ENCODE measurements at places on chromosomes 13 and 19. TPM values are rescaled to one million over a fixed set of nuclear protein-coding genes. Genes with fewer than 3 reads are reported as not detected.

DNA sequence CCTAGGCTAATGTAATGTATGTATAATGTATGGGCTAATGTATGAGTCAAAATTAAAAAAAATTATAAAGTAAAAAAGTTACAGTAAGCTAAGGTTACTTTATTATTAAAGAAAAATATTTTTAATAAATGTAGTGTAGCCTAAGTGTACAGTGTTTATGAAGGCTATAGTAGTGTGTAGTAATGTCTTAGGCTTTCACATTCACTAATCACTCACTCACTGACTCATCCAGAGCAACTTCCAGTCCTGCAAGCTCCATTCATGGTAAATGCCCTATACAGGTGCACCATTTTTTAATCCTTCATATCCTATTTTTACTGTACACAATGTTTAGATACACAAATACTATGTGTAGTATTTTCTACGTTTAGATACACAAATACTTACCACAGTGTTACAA, 1.8 kb upstream of the TMEM272 start:
- DNase-seq = no peak

DNA sequence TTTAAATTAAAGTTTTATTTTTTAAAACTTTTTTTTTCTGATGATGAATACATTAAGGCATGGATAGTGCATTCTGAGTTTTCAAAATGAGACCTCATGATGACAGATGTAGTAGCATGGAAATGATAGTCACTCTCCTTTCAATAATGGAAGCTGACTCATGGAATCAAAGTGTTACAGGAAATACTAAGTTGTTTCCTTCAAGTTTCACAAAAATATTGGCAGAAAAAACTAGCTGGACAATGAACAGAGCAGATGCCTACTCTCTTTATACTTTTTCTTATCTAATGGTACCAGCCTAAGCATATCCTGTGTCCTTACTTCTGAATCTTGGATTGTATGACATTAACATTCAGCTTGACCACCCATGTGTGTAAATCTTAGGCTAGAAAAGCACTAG, 1337.3 kb downstream of the PCDH9 start:
- no peak for DNase-seq

DNA sequence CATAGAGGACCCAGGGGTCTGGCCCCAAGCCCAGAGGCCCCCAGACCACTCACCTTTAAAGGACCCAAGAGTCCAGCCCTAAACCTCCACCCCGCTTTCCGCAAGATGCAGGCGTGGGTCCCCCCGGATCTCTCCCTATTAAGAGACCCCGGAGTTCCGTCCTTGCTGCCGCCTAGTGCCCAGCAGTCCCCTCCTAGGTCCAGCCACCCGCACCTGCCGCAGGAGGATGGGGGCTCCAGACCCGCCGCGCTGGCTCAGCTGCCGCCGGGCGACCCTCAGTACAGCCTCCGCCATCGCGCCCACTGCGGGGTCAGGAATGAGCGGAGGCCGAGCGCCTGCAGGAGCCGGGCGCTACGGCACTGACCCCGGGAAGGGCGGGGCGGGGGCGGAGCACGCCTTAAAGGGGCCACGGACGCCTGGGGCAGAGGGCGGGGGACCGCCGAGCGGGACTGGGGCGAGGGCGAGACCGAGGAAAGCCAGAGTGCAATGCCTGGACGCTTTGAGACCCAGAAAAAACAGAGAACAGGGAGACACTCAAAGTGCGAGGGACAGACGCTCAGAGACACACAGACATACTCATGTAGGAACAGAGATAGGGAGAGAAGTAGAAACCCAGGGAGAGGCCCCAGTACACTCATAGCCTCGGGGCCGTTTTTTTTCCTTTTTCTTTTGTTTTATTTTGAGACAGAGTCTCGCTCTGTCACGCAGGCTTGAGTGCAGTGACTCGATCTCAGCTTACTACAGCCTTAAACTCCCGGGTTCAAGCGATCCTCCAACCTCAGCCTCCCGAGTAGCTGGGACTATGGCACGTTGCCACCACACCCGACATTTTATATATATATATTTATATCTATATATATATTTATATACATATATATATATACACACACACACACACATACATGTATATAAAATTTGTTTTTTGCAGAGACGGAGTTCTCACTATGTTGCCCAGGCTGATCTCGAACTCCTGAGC, at the start of gene ETHE1:
ETHE1 (minus strand) TSS at position 318 of the 976 bp plus-strand sequence; CDS start at position 294, 24 bp downstream.
- peak; percentile 36 for DNase-seq

DNA sequence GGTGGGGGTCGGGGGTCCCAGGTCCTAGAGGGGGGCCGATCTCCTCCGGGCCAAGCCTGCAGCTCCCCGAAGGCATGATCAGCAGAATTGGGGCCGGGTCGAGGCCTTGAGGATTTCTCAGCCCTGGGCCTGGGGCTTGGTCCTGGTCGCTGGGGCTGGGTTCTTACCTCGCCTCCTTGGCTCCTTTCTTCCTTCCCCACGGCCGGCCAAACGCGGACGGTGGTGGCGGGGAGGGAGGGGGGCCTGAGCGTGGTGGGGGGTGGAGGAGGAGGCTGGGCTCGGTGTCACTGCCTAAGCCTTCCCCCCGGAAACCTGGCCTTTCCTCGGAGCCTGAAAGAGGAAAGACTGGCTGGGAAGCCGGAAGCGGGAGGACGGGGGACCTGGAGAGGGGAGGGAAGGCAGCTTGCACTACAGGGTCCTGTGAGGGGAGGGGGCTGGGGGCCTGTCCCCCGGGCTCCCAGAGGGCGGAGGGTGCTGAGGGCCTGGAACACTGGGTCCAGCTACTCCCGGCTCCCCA, at the start of gene ZNF579:
ZNF579 (minus strand) TSS at position 221 of the 517 bp plus-strand sequence. CDS start 1,209 bp downstream, outside the sequence.
- DNase-seq = peak; percentile 88

GRCh38 chr13:105984236-105984635, 551.2 kb downstream of the EFNB2 start:
- no peak for DNase-seq

GRCh38 chr19:16594681-16595091, 22.5 kb upstream of the SLC35E1 start:
- DNase-seq = no peak

GRCh38 chr13:67554746-67555452, 324.8 kb upstream of the PCDH9 start:
- peak; percentile 25 for DNase-seq

DNA sequence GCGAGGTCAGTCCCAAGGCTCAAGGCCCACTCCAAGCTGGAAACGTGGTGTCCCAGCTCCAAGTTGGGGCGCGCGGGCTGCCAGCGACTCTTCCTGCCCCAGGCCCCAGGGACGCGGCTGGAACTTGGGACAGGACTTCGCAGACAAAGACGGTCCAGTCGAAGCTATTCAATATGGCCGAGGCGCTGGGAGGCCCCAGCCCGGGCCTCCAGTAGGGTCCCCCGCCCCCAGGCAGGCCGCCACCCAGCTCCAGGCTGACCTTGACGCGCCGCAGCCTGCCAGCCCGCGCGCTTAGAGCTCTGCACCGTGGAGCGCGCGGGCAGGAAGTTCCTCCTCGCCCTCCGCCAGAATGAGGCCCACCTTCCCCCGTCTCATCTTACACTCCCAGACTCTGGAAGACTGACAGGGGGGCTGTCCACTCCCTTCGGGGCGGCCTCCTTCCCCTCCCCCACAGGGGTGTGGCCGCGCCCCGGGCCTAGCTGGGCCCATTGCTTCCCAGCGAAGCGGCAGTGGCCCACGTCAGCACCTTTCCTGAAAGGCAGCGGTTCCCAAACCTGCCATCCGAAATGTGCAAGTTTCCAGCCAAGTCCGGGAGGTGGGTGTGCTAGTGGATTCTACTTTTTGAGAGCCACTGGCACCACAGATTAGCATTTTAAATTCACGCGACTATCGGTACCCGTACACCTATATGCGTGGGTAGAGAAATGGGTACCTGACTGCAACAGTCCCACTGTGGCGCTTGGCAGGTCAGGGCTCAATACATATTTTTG, at the start of gene CCDC8:
CCDC8 (minus strand) TSS at position 303 of the 770 bp plus-strand sequence. CDS start 754 bp downstream, outside the sequence.
- no peak for DNase-seq

GRCh38 chr19:34960103-34960805, 3.8 kb downstream of the ZNF792 start:
- DNase-seq = peak; percentile 99

- no peak for DNase-seq
These were observed 2.4 kb downstream of the DHDH start for GRCh38 chr19:48935864-48936263.

DNA sequence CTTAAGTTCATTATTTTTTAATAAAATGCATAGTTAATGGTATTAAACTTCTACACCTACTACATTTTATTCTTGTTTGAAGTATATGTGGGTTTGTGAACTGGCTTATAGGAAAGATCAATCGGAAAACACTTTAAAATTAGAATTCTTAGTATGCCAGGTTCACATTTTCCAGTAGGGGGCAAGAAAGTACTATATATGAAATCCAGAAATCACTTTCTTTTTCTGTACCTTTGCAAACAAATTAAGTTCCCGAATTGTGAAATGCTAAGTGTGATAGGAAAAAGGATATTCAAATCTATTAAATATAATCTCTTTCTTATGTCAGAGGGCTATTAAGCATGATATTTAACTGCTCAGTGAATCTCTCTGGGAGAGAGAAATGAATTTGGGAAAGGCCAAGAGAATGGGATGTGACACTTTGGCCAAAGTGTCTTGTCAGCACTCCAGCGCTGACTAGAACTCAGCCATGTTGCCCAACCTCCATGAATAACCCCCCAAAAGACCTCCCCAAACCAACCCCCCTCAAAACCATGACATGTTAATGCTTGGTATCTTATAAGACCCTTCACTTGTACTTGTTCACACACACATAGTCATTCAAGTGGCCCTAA, 122.6 kb upstream of the SLC10A2 start:
- DNase-seq = no peak

DNA sequence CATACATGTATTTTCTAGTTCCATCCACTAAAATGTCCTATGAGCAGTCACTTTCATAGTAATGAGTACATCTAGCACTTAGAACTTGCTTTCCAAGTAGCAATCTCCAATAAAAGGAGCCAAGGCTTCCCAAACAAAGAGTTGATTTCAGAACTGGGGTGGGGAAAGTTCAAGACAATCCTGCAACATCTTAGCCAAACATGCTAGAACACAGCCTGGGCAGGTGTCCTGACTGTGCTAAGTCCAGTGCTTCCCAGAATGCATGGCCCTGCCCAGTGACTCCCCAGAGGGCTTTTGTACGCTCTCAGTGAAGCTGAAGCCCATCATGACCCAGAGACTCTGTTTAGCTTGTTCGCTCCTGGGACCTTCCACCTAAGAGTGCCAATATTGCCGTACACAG, 106.7 kb upstream of the UBAC2 start:
- DNase-seq = no peak

- no peak for DNase-seq
These were observed 33.8 kb upstream of the SGCG start for GRCh38 chr13:23146811-23147625.

- DNase-seq = no peak
These were observed 66.0 kb downstream of the LATS2 start for GRCh38 chr13:20995245-20995838.

DNA sequence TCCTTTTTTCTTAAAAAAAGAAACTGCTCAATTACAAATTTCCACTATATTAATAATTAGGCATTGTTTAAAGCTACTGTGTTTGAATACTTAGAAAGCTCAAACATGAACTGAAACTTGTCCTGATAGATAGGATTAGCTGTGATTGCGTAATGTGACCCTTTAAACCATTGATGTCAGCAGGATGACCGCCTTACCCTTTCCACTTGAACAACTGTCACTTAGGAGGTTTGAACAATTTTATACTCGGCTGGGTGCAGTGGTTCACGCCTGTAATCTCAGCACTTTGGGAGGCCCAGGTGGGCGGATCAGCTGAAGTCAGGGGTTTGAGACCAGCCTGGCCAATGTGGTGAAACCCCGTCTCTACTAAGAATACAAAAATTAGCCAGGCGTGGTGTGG, 2.9 kb downstream of the LAMP1 start:
- no peak for DNase-seq

The GPR12 gene
- not detected for total RNA-seq

The SHANK1 gene
- 0.48 TPM for total RNA-seq

The EFNB2 gene
- 8.1 TPM for total RNA-seq

The CFAP97D2 gene
- total RNA-seq = not detected

The IGFL3 gene
- 0.53 TPM for total RNA-seq

The ZFP28 gene
- total RNA-seq = 9.9 TPM

The CYP4F2 gene
- total RNA-seq = not detected

The GATAD2A gene
- 62.1 TPM for total RNA-seq

The DLL3 gene
- total RNA-seq = not detected

The ZNF528 gene
- total RNA-seq = 8.6 TPM

The PGLYRP2 gene
- total RNA-seq = not detected

All from A172 (cell line).